ENCODE measurements at places on chromosomes 3 and 15.

- DNase-seq, result no peak
Measured at GRCh38 chr3:114476511-114476910, 182.7 kb downstream of the TIGIT start.

- no peak for DNase-seq
Measured at GRCh38 chr15:63544258-63545026, 40.0 kb downstream of the USP3 start.

GRCh38 chr3:25088284-25088683, 339.8 kb upstream of the RARB start:
- no peak for DNase-seq

DNA sequence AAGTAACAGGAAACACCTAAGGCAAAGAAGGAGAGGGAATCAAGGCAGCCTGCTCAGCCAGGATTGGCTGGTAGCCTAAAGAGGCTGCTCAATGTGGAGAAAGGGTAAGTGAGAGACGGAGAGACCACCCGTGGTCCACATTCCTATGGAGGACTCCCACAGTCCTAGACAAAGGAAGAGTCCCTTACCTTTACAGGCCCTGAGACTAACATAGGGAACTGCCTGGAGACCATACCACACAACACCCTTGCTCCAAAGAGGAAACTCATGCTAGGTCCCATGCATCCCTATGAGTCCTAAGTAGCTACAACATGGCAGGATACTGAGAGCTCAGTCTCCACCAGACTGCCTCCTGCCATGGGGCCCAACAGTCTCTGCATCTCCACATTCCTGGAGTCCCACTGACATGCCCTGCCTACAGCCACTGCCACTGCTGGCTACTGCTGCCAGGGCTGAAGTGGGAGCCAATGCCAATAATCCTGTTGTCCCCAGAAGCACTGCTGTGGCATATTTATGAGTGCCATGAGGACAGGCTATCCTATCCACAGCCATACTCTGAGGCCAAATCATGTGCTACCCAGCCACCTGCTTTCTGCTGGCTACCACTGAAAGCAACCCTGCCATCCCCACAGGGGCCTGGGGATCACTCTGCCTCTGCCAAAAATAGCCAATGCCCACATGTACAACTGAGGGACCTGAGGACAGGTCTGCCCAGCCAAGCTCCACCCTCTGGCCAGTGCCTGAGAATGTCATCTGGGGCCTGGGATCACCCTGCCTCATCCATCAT, 45.0 kb downstream of the COPS2 start:
- DNase-seq, result no peak

DNA sequence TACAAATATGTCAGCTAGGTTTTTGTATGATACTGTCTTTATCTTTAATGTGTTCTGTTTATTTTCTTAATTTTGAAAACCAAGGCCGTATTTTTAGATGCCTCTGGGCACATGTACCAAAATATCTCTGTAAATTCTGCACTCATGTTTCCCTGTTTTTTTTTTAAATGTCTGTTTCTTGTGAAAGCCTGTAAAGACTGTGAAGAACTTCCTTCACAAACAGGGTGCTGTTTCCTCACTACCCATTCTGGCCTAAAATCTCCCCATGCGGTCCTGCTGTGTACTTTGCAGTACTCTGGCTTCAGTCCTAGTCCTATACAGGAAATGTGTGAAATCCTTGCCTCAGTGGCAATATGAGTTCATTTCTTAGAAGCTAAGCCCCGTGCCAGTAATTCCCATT, 133.4 kb upstream of the ZBTB20 start:
- no peak for DNase-seq

GRCh38 chr15:55247311-55247710, 42.3 kb downstream of the RAB27A start:
- no peak for DNase-seq

- no peak for DNase-seq
Measured at GRCh38 chr3:82938821-82939328, 1177.4 kb upstream of the GBE1 start.

DNA sequence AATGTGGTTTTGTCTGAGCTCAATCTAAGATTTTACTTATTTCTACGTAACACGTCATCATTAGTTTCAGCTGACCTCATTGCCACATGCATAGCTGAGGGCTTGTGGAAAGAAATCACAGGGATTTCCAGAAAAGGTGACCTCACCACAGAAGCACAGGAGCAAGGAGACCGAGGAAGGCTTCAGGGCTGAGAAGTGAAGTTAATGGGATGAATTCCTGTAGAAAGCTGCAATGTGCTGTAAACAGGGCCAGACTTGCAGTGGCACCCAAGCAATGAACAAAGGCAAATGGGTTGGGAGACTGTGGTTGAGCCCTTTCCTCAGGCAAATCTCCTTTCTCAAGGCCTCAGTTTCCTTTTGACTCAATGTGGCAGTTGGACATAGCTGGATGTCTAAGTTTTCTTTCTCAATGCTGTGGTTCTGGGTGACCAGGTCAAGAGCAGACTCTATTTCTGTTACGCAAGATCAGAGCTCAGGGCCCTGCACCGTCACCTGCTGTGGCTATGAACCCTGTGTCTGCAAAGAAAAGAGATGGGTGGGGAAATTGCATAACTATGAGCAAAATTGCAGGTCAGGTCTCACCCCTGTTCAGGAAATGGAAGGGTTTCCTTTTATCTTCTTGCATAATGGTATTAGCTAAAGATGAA, 252.2 kb upstream of the TBL1XR1 start:
- DNase-seq, result no peak

DNA sequence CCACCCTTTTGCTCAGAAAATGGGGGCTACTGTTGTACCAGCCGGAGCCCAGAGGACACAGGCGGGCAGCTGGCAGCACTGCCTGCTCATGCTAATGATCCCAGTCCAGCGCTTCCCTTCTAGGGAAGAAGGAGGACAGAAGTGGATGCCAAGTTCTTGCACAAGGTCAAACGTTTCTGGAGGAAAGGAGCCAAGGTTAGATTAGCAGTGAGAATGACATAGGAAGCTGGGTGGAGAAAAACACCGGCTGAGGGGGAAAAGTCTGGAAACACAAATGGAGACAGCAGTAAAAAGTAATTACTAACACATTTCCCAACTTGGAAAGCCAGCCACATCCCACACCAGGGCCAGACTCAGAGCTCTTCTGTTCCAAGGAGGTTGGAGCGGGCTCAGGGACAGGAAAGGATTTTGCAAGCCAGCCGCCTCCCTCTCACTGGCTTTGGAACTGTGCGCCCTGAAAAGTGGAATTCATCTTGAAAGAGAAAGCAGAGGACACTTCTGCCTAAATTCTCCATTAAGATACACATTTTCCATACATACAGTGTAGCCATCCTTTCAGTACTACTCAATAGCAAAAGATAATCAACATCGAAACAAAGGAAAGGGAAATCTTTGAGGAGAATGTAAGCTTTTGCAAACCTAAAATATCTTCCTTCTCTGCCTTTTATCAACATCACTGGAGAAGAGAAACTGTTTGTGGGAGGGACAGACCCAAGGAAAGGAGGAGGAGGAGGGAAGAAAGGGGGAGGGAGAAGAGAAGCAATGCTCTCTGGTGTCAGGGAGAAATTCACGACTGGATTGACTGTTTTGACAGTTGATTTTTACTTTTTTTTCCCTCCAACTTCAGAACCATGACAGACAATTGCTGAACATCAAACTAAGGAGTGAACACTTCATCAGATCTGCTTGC, 133.6 kb downstream of the CD47 start:
- DNase-seq, result no peak

DNA sequence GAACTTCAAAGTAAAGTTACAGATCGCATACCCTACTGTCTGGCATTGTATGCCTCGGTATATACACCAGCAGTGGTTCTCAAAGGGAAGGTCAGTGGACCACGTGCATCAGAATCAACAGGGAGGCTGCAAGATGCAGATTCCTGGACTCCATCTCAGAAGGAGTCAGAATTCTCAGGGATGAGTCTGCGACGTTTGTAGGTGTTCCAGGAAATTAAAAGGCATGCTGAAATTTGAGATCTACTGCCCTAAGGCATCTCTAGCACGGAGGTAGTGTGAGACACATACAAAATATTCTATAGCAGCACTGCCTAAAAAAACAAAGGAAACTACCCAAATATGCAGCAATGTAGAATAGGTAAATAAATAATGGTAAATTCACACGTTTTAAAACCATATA, 136.8 kb upstream of the BNIP2 start:
- DNase-seq, result no peak

DNA sequence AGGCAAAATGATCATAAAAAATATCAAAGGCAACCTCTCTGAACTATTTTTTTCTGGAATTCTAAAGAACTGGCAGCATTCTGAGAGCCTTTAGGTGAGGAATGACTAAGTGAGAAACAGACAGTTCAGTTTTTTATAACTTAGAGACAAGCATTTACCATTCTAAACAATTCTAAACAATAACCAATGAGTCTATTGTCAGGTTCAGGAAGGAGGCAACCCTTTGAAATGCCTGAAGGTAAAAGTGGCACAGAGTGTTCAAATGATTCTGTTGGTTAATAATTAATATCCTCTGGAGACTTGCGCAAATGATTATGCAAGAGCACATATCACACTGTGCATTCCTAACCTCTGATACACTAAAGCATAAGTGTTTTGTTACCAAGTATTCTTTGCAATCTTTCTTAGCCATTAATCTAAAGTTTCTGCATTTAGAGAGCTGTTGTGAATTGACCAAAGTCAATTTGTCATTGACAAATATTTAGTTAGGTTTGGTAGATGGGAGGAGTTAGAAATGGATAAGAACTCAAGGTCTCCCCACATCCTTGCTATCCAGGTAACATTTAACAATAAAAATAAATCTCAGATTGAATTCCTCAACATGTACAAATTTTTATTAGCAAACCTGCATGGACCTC, 9.2 kb upstream of the TGFBR2 start:
- DNase-seq, result no peak

DNA sequence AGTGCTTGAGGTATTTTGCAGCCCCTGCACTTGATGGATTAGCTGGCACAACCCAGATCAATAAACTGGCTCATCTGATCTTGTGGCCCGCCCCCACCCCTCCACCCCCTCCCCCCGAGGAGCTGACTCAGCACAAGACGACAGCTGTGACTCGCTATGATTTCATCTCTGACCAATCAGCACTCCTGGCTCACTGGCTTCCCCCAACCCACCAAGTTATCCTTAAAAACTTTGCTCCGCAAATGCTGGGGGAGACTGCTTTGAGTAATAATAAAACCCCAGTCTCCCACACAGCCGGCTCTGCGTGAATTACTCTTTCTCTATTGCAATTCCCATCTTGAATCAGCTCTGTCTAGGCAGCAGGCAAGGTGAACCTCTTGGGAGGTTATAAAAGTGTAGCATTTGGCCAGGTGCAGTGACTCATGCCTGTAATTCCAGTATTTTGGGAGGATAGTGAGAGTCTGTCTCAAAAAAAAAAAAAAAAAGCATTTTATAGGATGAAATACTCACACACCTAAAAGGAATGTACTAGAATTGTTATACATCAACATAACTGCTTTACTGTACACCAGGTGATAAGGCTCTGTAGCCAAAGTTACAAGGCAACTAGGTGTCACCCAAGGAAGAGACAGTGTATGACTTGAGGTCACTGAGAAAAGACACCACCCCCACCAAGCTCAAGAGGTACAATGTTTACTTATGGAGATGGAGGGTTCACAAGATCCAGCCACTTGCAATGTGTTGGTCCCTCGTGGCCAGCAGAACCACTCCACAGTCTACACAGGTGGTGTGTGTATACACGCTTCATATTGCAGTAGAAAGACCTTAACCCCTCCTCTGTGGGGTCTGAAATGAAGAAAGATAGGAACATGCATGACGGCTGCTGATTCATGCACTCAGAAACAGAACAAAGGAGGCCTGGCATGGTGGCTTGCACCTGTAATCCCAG, 8.6 kb downstream of the ZNF445 start:
- no peak for DNase-seq

- DNase-seq, result no peak
Measured at GRCh38 chr15:88894819-88895767, at the start of gene HAPLN3. TSS of gene HAPLN3 (minus strand) at chr15:88895544. CDS start at chr15:88887298, 8,246 bp downstream.

DNA sequence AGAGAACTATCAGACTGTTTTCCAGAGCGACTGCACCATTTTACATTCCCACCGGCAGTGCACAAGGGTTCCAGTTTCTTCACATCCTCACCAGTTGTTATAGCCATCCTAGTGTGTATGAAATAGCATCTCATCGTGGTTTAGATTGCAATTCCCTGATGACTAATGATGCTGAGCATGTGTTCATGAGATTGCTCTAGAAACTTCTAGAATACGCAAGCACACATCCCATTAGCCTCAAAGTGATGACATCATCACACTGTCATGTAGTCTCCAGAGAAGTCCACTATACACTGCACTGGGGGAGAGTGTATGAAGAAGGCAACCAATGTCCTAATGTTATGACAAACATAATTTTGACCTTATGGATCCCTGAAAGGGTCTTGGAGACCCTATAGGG, 30.1 kb downstream of the FBLN2 start:
- DNase-seq, result no peak

GRCh38 chr3:141150081-141150830, 81.4 kb upstream of the PXYLP1 start:
- DNase-seq, result no peak

- DNase-seq, result no peak
Measured at GRCh38 chr3:50612234-50612882, 784 bp upstream of the CISH start.

DNA sequence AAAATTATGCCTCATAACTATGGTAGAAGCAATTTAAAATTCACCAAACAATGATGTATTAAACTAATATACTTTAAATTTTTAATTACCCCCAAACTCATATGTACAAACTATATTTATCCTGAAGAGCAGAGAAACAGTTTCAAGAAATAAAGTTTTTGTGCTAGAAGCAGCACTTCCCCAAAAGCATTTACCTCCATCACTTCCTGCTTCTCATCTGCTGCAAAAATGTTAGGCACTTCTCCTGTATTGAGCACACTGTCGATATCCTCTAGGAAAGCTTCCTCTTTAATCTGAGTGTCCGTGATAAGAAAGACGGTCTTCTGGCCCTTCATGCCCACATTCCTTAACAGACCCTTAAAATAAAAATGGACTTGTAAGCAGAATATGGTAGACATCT, 101.5 kb upstream of the ASB14 start:
- DNase-seq, result no peak

DNA sequence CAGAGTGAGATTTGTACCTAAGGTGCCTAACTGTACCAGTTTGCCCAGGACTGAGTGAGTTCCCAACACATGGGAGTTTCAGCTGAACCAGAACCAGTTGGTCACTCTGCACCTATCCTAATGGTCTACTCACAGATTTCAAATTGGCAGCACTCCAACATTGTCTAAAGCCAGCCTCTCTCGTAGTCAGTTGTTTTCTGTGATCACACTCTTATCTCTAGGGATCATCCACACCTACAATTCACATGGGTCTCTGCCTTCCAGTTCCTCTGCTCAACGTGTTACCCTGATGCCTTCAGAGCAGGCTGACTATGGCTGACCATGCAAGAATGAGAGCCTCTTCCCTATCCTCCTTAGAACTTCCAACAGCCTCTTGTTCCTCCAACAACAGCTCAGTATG, 624.8 kb downstream of the NTRK3 start:
- DNase-seq, result no peak

All from NCI-H2081 (cell line).